NCI-H774 (cell line): ENCODE measurements at places on chromosomes 13 and 19.
A peak's percentile ranks its signal among the peaks of the same experiment; 100 is the strongest.

- no peak for DNase-seq
Measured at GRCh38 chr19:33418461-33418860, 45.0 kb downstream of the CEBPG start.

DNA sequence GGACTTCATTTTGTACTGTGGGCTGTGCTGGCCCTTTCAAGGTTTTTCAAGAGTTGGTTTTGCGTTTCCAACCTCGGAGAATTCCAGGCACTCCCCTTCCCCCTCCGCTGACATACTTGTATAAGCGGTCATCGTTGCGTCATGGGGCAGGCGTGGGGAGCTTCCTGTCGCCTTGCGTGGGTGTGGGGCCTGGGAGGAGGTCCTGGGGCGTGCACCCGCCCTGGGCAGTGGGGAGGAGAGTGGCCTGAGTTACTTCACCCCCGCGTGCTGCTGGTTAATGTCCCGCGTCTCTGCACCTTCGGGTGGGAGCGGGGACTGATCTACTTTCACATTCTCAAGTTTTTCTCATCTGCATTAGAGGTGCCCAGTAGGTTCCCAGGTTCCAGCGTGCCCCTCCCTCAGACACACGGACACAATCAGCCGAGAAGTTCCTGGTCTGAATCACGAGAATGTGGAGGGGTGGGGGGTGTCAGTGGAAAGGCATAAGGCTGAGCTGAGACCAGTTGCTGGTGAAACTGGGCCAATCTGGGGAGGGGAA is 4.1 kb downstream of the IER2 start:
- peak; percentile 41 for DNase-seq

GRCh38 chr13:97878431-97879375 is 74.8 kb upstream of the IPO5 start:
- DNase-seq: no peak

DNA sequence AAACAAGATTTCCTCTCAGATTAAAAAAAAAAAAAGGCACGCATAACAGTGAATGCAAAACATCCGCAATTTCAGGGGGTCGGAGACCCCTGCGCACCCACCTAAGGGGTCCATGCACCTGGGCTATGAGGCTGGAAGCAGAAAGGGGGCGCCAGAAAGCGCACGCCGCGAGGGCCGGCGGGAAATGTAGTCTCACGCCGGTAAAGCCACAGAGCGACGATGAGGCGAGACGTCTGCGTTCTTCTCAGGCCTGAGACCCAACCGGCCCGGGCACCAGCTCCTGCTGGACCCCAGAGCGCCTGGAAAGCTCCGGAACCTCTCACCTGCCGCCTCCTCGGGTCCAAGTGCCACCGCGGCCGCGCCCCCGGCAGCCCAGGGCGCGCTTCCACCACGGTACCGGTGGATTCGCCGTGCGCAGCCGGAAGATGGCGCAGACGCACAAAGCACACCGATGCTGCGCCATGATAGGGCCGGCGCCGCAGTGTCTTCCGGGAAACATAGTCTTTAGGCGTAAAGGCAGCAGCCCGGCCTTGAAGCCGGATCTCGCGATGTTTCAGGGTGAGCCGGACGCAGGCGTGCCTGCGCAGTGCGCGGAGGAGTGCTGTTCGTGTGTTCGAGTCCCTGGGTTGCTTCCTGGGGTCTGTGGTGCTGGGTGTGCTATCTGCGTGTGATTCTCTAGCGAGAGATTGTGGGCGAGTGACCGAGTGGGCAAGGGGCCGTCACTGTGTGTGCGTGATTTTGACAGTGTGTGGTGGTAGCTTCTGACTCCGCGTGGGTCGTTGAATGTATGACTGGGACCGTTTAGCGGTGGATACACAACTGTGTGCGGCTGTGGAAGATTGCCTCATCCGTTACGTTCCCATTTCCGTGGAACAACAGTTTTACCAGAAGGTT is at the start of gene ZNF582:
Gene ZNF582 (minus strand): TSS at position 416 of the 894 bp plus-strand sequence. CDS start 1,782 bp downstream, outside the sequence.
- peak; percentile 77 for DNase-seq

GRCh38 chr13:110363010-110363409 is 55.9 kb downstream of the COL4A2 start:
- no peak for DNase-seq

DNA sequence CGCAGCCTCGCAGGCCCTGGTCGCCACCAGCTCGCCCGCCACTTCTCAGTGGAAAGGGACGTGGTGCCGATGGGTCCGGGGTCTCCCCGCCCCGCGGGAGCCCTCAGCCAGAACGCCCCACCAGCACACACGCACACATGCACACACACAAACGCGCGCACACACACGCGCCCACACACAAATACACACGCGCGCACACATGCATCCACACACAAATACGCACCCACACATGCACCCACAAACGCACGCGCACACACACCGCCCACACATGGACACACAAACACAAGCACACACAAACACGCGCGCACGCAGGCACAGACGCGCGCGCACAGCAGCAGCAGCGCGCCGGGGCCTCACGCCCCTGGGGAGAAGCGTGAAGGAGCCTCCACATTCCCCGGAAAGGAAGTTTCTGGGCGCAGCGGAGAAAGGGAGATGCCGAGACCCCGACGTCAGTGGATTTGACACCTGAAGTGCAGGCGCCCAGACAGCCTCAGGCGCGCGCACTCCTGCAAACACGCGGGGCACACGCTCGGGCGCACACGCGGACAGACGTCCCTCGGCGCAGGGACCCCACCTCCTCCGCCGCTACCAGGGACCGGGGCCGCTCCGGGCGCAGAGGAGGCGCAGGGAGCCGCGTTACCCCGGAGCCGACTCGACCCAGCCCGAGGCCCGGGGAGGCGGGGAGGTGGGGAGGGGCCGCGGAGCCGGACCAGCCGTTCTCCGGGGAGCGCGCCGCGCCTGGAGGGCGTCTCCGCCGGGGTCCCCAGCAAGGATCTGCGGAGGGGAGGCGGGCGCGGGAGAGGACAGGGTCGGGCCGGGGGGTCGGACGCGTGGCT is 622 bp downstream of the RASA3 start:
- DNase-seq: peak; percentile 38

- no peak for DNase-seq
Measured at GRCh38 chr19:10871711-10872545, 575 bp downstream of the CARM1 start.

- no peak for DNase-seq
Measured at GRCh38 chr19:43444531-43445287, 20.7 kb downstream of the LYPD3 start.

DNA sequence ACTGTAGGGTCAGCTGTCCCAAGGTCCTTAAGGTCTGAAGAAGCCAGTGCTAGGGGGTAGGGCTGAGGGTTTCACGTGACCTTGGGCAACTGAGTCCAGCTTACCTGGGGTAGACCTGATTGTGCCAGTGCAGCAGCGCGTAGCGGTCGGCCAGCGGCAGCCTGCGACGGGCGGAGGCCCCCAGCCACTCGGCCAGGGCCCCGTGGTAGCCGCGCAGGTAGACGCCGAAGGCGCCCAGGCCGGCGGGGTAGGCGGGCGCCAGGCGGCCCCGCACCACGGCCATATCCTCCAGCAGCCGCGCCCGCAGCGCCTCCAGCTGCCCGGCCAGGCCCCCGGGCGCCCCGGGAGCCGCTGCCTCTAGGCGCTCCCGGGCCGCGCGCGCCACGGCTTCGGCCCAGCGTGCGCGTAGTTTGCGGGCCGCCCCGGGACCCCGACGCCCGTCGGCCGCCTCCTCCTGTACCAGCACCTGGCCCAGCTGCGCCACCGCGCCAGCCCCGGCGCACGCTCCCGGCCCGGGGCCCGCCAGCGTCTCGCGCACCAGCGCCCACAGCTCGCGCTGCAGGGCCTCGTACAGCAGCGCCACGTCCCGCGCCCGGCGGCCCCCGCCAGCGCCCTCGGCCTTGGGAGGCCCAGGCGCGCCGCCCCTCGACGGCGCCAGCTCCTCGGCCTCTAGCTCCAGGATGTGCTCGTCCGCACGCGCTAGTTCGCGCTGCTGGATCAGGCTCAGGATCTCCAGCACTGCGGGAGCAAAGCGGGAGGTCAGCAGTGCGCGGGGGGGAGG is 10.9 kb downstream of the EXOC3L2 start:
- no peak for DNase-seq

DNA sequence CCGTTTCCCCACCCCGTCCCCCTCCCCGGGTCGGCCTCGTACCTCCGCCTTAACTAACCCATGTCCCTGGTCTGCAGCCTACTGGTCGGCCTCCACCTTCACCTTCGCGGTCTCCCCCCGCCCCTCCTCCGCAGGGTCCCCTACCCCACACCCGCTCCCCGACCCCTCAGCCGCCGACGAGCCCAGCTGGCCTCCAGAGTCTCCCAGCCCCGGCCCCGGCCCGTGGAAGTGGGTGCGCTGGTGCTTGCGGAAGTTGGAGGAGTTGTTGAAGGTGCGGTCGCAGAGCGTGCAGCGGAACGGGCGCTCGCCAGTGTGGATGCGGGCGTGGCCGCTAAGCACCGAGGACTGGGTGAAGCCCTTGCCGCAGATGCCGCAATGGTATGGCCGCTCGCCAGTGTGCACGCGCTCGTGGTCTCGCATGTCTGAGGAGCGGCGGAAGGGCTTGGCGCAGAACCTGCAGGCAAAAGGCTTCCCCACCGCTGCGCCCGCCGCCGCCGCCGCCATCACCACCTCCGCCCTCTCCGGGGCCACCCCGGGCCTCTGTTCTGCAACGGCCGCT is 2.6 kb downstream of the ZNF784 start:
- no peak for DNase-seq

DNA sequence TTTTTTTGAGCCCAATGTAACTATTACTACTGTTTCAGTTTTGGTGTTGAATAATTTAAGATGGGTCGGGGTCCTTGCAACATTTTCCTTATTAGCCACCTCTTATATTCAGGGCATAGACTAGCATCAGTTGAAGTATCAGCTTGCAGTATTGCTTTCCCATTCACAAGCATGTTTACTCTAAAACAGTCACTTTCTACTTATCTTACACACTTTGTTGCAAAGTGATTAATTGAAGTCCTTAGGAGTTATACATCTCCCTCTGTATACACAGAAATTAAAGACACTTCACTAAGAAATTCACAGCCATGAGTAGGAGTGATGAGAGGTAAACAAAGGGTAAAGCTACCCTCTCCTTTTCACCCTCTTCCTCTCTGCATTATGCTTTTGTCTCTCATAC is 27.6 kb downstream of the SLAIN1 start:
- no peak for DNase-seq

GRCh38 chr19:41877916-41878905 is 1.1 kb downstream of the CD79A start:
- no peak for DNase-seq

- DNase-seq: no peak
Measured at GRCh38 chr19:28652765-28653164, 560.2 kb downstream of the UQCRFS1 start.

GRCh38 chr13:110305001-110305400 is 2.0 kb downstream of the COL4A1 start:
- no peak for DNase-seq

DNA sequence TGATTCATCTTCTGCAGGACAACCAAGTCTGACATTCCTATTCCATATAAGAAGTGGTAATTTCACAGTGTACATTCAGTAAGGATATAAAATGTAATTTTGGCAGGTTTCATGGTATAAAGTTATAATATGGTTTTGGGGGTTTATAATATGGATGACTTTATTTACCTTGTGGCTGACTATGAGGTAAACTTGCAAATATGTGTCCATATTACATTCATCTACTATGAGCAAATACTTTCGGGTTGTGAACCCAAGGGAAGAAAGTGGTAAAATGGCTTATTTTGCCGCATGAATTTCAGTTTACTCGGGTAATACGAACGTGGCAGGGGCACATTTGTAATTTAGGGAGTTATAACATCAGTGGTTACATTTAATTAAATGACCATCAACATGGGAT is 86.7 kb upstream of the TNFSF11 start:
- no peak for DNase-seq

DNA sequence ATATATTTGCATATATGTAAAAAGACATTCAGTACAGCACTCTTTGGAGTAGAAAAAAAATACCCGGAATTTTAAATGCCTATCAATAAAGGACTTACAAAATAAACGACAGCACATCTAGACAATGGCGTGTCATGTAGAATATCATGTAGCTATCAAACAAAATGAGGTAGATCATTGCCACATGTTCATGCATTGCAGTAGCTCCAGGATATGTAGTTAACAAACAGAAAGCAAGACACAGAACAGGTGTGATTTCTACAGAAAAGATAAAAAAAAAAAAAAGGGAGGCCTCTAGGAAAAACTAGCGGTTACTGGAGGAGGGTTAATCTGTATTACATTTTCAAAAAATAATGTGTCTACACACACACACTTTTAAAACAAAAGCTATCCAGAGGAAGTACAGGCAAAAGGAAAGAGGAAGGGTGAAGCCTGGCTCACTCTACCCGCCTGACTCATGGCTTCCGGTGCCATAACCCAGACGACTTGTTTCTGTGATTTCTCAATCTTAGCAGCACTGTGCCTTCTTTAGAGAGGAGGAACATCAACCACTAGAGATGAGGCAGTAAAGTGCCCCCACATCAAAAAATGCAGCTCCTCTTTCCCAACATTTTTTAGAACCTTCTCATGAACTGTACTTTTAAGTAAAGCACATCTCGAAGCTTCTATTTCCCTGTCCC is 6.9 kb downstream of the KCTD12 start:
- DNase-seq: no peak

DNA sequence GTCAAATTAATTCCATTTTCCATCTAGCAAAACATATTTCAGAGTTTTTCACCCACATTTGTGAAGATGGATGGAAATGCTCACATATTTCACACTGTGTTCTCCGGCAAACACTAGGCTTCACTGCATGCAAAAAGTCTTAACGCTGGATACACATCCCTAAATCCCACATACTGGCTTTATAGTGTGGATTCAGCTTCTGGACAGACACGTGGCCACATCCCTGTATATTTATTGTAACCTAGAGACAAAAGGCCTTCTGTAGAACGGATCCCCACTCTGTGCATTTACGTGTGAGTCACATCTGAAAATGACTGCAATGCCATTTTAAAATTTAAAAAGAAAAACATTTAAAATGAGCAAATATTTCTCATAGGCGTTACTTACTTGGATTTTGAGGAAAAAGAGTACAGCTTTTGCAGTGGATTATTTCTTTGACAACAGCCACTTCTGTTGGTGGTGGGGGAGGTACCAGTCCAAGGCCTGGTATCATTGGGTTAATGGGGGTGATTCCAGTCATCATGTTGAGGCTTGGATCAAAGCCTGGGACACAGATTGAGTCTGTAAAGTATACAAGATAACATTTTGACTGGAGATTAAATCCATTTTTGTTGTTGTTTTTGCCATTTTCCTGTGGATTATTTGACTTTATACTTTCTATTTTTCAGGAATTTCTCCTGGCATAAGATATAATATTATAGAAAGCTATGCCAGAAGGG is 337.7 kb downstream of the DNAJC15 start:
- DNase-seq: no peak

- no peak for DNase-seq
Measured at GRCh38 chr13:45812695-45813372, 38.7 kb downstream of the SIAH3 start.

GRCh38 chr19:56423985-56424353 is 19.8 kb downstream of the ZNF583 start:
- no peak for DNase-seq
